Suprapubic skin (tissue), 4 donors: ENCODE measurements at places on chromosomes 5 and 9.
A peak's percentile ranks its signal among the peaks of the same experiment; 100 is the strongest.

DNA sequence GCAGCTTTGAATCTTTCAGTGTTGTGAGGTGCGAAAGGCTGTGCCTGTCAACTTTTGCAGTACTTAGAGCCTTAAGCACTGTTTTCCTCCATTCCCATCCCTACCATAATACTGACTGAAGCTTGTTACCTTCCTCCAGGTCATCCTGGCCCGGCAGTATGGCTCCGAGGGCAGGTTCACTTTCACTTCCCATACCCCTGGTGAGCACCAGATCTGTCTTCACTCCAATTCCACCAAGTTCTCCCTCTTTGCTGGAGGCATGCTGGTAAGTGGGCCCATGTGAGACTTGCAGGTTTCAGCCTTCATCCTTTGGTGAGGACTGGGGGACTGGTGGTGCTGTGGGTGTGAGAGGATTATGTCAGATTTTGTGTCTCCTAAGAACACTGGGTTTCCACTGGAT lies 1.5 kb downstream of the TMED9 start:
- peak; percentile 26 for DNase-seq

- DNase-seq: no peak
Measured at GRCh38 chr5:15365070-15365469, 134.9 kb upstream of the FBXL7 start.

DNA sequence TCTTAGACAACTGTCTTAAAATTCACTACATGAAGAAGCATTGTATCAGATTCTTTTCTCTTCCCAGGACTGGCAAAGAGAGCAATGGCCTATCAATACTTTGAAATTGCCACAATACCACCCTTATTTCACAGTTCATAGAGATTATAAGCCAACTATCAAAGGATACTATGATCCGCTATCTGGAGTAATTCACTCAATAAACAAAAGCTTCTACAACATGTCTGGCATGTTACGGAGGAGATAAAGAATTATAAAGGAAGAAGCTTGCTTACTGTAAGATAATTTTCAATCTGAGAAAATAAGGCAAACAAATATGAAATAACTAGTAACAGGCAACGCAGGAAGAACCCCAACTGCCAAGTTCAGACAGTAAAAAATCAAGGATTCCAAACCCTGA lies 114.8 kb downstream of the GNAQ start:
- no peak for DNase-seq

- DNase-seq: no peak
Measured at GRCh38 chr5:153756540-153756939, 266.1 kb downstream of the GRIA1 start.

DNA sequence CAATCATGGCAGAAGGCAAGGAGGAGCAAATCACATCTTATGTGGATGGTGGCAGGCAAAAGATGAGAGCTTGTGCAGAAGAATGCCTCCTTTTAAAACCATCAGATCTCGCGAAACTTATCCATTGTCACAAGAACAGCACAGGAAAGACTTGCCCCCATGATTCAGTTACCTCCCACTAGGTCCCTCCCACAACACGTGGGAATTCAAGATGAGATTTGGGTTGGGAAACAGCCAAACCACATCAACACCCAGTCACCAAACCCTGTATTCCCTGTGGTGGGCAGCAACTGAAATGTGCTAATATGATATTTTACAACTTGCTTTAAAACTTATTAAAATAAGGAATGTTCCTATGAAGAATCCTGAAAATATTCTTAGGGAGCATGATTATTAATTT lies 54.2 kb downstream of the RASGRF2 start:
- DNase-seq: no peak

GRCh38 chr9:36623280-36623679 lies 50.6 kb downstream of the MELK start:
- no peak for DNase-seq

DNA sequence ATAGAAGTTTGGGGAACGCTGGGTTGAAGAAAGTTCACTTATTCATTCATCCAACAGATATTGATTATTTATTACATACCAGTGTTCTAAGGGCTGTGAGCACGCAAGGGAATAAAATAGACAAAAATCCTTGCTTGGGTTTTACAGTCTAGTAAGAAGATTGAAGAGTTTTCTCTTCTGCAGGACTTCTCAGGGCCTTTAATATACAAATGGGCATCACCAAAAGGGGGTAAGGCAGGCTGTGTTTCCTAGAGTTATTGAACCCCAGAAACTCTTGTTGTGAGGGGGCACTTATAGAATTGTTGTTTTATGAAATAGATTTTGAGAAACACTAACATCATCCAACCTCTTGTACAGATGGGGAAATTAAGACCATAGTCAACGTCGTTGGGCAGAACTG lies 198.5 kb upstream of the ZNF618 start:
- DNase-seq: no peak

- DNase-seq: no peak
Measured at GRCh38 chr5:97383996-97384395, 200.9 kb upstream of the RIOK2 start.

DNA sequence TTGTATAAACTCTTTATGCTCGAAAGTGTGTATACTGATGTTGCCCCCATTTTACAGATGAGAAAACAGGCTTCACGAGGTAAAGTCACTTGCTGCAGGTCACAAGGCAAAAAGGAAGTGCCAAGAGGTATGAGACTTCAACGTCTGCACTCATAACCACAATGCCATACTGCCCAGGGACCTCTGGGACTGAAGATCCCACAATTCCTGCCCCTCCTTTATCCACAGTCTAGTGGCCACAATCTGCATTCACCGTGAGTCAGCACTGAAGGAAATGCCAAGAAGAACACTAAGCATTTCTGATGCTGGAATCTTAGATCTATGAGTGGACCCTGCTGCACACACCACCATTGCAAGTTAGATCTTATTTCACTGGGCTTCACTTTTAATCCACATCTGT lies 37.3 kb downstream of the MED27 start:
- no peak for DNase-seq

GRCh38 chr5:122442938-122443337 lies 130.9 kb downstream of the SNCAIP start:
- DNase-seq: no peak

- no peak for DNase-seq
Measured at GRCh38 chr9:87294126-87294525, 203.5 kb upstream of the DAPK1 start.
